ENCODE measurements at places on chromosomes 7 and 10. TPM values are rescaled to one million over a fixed set of nuclear protein-coding genes. Genes with fewer than 3 reads are reported as not detected.

TBC1D12 gene
- 1.3 TPM for total RNA-seq

TNRC18 gene
- total RNA-seq: 67.6 TPM

CLEC2L gene
- total RNA-seq: not detected

OPN1SW gene
- total RNA-seq: not detected

ZMIZ1 gene
- 34.0 TPM for total RNA-seq

MBL2 gene
- total RNA-seq: not detected

PTPRN2 gene
- total RNA-seq: 0.57 TPM

All from T-helper 17 cell (primary cell).